ENCODE measurements at places on chromosomes 16 and 17.

- DNase-seq: no peak
Observed at GRCh38 chr17:7224110-7224509, 4.4 kb downstream of the ACADVL start.

GRCh38 chr17:34894964-34895363 lies 66.3 kb downstream of the CCT6B start:
- DNase-seq: no peak

- DNase-seq: no peak
Observed at GRCh38 chr17:51857052-51857597, 301.4 kb downstream of the CA10 start.

DNA sequence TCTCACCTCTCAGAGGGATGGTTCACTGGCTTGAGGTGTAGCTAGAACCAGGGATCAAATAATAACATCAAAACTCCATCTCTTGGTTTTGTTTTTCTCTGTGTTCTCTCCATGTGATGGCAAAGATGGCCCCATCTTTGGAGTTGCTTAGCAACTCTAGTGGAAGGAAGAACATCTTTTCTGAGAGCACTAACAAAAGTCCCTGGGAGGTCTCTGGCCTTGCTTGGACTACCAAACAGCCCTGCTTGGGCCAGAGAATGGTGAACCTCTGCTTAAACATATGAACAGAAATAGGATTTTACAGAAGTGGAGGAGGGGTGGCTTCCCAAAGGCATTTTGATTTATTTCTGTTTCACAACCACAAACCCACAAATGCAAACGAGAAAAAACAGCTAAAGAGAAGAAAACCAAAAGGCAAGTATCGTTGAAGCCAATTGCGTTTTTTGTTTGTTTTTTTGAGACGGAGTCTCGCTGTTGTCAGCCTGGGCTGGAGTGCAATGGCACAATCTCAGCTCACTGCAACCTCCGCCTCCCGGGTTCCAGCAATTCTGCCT lies 13.2 kb downstream of the GABARAPL2 start:
- no peak for DNase-seq

DNA sequence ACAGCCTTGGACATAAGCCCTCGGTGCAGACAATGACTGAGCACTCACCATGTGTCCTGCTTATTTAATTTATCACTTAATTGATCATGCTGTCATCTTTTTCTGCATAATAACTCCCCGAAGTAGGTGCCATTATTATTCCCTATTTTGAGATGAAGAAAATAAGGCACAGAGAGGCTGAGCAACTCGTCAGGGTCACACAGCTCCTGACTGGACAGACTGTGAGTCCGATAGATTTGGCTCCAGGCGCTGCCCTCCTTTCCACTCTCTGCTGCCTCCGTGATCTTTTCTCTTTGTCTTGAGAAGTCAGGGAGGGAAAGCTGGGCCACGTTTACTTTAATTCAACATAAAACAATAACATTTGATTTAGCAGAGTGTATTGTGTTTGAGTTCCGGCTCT lies 19.0 kb upstream of the N4BP1 start:
- no peak for DNase-seq

- DNase-seq: peak; percentile 79
Observed at GRCh38 chr16:14097182-14097959, 26.3 kb downstream of the MRTFB start.

DNA sequence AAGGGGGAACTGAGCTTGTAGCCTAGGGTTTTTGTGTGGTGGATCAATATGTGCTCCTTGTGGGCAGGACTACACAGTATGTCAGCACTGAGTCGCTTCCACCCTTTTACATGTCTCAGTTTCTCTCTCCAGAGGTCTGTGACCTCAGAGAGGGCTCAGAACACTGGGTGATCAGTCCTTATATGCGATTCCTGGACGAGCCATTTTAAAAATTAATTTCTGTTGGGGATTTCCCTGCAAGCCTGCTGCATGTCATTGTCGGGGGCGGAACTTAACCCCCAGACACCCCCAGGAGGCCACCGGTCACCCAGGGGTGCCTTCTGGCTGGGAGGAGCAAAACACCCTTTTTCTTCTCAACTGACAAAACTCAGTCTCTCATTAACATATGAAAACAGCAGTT lies 14.1 kb downstream of the DHRS7B start:
- no peak for DNase-seq

DNA sequence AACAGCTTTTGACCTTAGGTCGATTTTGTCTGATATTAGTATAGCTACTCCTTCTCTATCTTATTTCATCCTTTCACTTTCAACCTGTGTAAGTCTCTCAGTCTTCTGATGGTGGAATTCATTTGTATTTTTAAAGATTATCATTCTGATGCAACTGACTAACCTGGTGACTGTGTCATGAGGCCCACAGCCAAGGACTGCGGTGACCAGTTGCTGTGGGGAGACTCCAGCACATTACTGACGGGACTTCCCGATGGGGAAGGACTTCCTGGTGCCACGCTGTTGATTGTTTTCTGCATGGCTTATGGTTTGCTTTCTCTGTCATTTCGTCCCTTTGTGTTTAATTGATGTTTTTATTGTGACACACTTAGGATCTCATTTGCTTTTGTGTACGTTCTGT lies 34.2 kb downstream of the RMI2 start:
- DNase-seq: no peak

Data from NCI-H2081 treated with DMSO at 0.1 percent for 48 hours (cell line).